Kidney (tissue), 22 donors: ENCODE measurements at places on chromosomes 12 and 14. TPM values are rescaled to one million over a fixed set of nuclear protein-coding genes. Genes with fewer than 3 reads are reported as not detected.

DNA sequence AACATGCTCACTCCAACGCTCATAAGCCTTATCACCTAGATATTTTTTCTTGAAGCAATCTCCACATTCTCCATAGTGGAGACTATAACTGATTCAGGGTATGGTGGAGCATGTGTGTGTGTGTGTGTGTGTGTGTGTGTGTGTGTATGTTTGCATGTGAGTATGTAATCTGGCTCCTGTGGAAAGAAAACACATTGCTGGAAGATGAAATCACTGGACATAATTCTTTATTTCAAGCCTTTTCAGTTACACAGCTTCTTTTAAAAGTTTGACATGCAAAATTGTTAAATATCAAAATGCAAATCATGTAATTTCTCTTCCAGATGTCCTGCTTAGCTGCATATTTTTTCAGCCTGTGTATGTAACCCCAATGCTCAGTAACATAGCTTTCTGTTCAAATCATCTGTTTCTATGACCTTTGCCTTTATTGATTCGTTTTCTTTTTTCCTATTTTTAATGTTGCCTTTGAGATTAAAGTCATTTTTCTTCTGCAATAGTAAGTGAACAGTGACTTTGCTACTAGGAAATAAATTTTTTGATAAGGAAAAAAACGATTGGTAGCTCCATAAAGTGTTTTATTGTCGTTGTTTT, 80.5 kb upstream of the BTG1 start:
- DNase-seq, result no peak

DNA sequence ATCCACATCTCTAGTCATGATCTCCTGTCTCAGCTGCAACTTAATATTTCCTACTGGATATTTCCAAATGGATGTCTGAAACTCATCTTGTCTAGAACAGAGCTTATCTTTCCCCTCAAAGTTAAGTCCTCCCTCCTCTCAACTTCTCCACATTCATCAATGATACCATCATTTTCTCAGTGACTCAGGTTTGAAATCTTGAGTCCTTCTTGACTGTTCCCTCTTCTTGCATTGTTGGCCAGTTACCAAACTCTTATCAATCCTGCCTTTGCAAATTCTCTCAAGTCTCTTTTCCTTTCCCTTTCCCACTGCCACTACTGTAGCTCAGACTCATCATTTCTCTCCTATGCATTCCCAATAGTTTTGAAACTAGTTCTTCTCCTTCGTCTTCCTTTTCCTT, 14.3 kb upstream of the CHURC1 start:
- DNase-seq, result no peak

- DNase-seq, result no peak
Observed at GRCh38 chr12:30967026-30967425, 40.5 kb downstream of the TSPAN11 start.

- no peak for DNase-seq
Observed at GRCh38 chr12:43786899-43787693, 19.0 kb downstream of the TWF1 start.

DNA sequence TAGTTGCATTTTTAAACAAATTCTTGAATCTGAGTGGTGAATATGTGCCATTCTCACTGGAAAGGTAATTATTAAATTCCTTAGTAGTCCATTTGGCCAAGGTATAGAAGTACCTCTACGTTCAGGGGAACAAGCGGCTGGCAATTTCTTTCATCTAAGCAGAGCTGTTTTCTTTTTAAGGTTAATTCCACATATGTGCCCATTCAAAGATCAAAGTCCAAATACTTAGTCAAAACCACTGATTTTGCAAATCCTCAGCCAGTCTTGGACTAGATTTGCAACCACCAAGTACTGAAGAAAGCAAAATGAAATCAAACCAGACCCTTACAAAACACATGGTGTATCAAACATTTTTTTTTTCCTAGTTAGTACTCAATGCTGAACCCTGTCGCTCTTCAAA, 68.7 kb upstream of the JDP2 start:
- DNase-seq, result peak; percentile 43

Gene CPNE6
- 3.4 TPM for polyA plus RNA-seq

DNA sequence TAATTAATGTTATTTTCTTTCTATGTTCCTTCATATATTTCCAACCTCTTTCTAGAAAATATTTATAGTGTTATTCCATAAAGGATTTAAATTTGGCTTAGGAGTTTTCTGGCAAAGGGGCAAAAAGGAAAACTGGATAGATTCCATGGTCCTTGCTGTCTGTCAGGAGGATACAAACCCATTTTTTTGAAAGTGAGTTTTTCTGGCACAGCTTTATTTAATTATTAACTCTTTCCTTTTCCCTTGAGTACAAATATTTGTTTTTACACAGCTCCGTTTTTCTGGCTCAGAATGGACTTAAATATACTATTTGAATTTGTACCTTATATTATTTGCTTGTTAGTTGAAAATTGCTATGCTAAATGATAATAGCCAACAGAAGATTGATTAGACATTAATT, 56.3 kb downstream of the MNAT1 start:
- no peak for DNase-seq

DNA sequence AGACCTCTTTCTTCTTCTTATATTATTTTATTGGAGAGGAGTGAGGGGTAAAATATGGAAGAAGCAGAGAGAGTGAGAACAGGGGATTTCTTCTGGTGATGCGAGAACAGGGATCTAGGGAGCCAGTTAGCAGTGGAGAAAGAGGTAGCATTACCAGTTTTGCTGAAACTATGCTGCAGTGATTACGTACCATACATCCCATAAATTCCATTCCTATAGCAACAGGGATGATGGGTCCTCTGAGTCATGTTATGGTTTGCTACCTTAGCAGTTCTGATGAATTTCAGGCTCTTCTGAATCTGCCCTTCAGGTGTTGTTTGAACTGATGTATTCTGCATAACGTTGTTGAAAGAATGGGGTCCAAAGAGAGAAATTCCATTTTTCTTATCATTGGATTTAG, 625.4 kb upstream of the LRFN5 start:
- DNase-seq, result no peak

Gene DRAM1
- 19.0 TPM for polyA plus RNA-seq

Gene MMAB
- 96.3 TPM for polyA plus RNA-seq

Gene MYH6
- polyA plus RNA-seq, result 0.13 TPM

Gene YLPM1
- polyA plus RNA-seq, result 16.2 TPM

Gene LGMN
- 200 TPM for polyA plus RNA-seq

DNA sequence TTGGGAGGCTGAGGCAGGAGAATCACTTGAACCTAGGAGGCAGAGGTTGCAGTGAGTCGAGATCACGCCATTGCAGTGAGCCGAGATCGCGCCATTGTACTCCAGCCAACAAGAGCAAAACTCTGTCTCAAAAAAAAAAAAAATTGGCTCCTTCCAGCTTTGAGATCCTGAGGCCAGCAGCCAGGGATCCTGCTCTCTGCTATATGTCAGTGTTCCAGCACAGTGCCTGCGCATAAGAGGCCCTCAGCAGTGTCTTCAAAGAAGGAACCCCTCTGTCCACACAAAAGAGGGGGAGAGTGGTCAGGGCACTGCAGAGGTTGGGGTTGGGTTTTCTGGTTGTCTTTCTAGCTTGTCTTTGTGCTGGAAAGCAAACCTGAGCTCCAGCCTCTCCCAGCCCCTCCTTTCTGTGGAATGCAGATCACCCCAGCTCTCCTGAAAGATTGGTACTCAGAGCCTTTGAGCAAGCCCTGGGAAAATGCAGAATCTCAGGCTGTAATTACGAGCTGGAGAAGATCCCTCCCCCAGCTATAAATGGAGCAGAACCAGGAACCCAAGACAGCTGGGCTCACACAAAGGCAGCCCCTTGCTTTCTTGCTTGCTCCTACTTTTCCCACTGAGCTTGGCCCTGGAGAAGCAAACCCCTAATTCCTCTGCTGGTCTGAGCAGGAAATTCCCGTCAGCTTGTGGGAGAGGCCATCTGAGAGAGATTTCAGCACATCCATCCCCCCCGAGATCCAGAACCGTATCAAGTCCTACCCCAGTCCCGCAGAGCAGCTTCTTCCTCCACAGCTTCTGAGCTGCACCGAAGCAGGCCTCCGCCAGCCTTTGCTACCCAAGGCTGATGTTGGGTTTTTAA, 205.7 kb downstream of the ZFP36L1 start:
- DNase-seq, result no peak

Gene BBOF1
- polyA plus RNA-seq, result 7.6 TPM

DNA sequence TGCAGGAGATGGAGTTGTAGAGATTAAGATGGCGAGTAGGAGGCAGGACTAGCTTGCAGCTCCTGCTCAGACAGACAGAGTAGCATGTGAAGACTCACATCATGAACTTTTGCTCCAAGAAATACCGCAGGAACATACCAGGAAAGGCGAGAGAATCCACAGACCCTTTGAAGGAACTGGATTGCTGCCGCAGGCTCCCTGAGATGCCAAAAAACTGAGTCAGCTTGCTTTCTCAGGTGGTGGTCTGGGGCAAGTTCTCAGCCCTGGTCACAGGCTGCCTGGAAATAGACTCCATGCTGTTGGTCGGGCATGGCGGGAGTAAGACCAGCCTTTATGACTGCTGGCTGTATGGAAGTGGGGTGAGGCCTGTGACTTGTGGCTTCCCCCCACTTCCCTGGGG, 163.6 kb upstream of the NAV3 start:
- no peak for DNase-seq

DNA sequence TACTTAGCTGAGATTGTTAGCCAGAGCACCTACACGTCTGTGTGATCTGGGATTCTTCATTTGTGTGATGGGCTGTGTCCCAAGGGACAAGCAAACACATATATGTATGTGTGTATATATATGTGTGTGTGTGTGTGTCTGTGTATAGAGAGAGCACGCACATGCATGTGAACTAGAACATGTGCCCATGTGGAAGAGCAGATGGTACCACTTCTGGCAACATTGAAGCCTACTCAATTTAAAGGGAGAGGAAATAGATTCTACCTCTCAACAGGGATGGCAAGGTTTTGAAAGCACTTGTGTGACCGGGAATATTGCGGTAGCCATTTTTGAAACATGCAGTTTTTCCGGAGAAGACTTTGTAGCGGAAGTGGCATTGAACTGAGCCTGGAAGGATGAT, 1.4 kb downstream of the TOMM20L start:
- DNase-seq, result no peak

Gene CLSTN3
- polyA plus RNA-seq, result 33.0 TPM

Gene CLEC4C
- not detected for polyA plus RNA-seq

Gene ACSM4
- not detected for polyA plus RNA-seq

- peak; percentile 74 for DNase-seq
Observed at GRCh38 chr12:51262758-51263177, 7.4 kb downstream of the SMAGP start.

- DNase-seq, result no peak
Observed at GRCh38 chr14:97456958-97457357, 659.8 kb downstream of the VRK1 start.

GRCh38 chr12:27823038-27823437, 43.0 kb upstream of the MANSC4 start:
- no peak for DNase-seq

Gene TAS2R8
- polyA plus RNA-seq, result not detected

DNA sequence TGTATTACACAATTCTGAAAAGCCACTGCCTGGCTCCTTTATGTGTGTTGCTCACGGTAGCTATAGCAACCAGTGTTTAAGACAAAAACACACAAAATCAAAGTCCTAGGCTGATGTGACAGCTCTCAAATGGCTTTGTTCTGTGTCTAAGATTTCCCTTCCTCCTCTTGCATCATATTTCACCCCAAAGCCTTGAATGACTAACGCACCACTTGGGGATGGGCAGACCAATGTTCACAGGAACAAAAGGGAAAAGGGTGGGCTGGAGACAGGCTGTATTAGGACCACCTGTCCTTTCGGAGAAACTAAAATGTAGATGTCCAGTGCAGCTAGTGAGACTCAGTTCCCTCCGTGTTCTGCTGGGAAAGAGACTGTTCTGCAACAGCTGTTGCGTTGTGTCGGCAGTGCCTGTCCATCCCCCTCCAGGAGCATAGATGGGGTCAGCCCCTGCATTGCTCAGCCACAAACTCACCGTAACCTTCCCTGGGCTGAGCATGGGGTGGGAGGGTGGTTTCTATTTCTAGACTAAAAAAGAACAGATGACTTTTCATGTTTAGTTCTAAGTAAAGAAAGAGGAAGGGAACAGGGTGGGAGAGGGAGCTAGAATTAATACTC, 26.8 kb upstream of the DAAM1 start:
- DNase-seq, result peak; percentile 65

DNA sequence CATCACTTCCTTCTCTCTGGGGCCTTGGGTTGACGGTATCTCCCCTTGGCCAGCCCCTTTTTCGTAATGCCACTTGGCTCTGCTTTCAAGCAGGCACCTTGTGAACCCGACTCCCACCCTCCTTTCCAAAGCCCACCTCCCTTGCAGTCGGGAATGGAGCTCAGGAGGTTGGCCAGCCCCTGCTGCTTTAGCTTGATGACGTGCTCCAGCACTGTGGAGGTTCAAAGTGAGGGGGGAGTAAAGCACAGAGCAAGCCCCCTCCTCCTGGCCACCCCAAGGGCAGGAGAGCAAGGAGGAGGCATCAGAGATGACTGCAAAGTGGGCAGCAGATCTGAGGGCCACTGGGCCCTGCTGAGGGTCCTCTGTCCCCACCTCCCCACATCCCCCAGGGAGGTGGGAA, 103.4 kb downstream of the ZFP36L1 start:
- DNase-seq, result peak; percentile 58

DNA sequence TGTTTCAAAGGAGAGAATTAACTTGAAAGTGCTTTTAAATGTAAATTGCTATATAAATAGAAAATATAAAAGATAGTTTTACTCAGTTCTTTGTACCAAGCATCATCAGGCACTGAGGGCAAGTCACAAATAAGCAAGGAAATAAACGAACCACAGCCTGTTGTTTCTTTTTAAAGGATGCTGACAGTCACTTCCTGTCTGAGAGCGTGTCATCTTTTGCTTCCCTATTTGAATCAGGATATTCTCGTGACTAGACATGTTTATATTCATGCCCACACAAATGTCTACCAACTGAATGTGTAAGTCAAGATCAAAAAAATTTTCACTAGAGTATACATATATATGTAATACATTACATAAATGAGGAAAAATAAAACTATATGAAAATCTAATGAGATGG, 31.4 kb upstream of the SLC2A13 start:
- DNase-seq, result no peak

Gene ANKS1B
- 1.7 TPM for polyA plus RNA-seq

Gene BDKRB2
- polyA plus RNA-seq, result 7.4 TPM

- no peak for DNase-seq
Observed at GRCh38 chr12:45994736-45995135, 4.4 kb upstream of the SCAF11 start.

- DNase-seq, result no peak
Observed at GRCh38 chr12:5784462-5785130, 160.5 kb downstream of the ANO2 start.

Gene TAS2R19
- polyA plus RNA-seq, result not detected
